ENCODE measurements at places on chromosomes 6 and 20.

DNA sequence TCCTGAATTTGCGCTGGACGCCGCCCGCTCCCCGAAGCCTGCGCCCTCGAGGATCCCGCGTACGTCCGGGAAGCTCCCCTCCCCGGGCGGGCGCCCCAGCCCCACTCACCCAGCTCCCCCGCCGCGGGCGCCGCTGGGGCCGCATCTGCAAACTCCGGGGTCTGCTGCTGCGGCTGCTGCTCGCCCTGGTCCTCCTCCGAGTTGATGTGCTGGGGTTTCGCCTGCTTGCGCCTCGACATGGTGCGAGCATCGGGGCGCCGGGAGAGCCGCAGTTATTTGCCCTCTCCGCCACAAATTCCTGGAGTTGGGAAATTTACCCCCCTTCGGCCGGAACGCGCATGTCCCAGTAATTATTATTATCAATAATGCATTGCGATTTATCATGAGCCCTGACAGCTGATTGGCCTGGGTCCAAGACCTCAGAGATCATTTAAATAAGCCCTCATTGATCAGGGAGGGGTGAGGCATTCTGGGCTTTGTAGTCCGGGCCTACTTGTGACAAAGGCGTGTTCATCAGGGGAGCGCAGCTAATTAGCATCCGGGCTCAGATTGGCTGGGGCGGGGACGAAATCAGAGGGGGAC, at the start of gene SALL4:
Gene SALL4, minus strand, starts transcription at position 352 of the 582 bp plus-strand sequence. Its CDS starts 113 bp downstream, at position 239.
- no peak for DNase-seq

- DNase-seq, result no peak
Observed at GRCh38 chr6:143127941-143128680, 67.4 kb downstream of the AIG1 start.

GRCh38 chr20:17491041-17491440, 40.1 kb downstream of the BFSP1 start:
- no peak for DNase-seq

DNA sequence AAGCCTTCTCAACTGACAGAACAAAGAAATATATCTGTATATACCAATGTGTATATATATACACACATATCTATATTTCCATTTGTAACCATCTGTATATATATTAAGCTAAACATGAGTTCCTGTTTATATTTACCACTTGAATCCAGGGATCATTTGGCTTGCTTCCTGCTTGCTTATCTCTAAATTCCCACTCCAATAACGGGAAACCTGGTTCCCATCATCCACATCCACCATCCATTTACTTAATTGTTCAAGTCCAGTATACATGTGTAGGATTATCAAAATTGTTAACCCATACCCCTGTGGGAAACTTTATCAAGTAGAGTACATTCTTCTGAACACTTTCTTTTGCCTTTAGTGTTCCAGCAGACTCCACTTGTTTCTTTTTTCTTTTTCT, 12.5 kb upstream of the SOX12 start:
- no peak for DNase-seq

GRCh38 chr6:2110504-2110903, 134.9 kb downstream of the GMDS start:
- no peak for DNase-seq

DNA sequence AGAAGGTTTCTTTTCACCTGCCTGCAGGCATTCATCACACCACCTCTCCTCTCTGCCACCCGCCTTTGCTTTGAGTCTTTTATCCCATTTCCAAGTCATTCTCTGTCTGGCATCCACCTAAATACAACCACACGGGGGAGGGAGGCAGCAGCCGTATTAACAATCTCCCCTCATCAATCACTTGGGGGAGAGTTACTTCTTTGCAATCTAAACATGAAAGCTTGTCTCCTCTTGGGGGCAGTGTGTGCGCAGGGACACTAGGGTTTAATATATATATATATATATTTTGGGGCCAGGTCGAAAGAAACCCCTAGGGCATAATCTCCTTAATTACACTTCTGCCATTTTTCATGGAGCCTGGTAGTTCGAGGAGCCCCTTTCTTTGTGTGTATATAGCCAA, 214.5 kb downstream of the TSHZ2 start:
- no peak for DNase-seq

GRCh38 chr6:13140980-13141379, 187.4 kb downstream of the TBC1D7 start:
- DNase-seq, result no peak

GRCh38 chr6:6927521-6928361, 180.0 kb upstream of the RREB1 start:
- no peak for DNase-seq

GRCh38 chr6:132643547-132643946, 15.4 kb downstream of the TAAR1 start:
- no peak for DNase-seq

DNA sequence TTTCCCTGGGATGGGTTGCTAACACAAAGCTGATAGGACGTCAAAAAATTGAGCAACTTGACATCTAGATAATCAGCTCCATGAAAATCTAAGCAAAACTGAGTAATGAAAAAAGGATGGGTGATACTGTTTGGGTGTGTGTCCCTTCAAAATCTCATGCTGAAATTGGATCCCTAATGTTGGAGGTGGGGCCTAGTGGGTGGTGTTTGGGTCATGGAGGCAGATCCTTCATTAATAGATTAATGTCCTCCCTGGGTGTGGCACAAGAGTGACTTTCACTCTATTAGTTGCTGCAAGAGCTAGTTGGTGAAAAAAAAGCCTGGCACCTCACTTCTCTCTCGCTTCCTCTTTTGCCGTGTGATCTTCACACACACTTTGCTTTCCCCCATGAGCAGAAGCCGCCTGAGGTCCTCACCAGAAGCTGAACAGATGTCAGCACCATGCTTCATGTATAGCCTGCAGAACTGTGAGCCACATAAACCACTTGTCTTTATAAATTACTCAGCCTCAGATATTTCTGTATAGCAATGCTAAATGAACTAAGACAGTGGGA, 160.9 kb downstream of the FRK start:
- DNase-seq, result no peak

DNA sequence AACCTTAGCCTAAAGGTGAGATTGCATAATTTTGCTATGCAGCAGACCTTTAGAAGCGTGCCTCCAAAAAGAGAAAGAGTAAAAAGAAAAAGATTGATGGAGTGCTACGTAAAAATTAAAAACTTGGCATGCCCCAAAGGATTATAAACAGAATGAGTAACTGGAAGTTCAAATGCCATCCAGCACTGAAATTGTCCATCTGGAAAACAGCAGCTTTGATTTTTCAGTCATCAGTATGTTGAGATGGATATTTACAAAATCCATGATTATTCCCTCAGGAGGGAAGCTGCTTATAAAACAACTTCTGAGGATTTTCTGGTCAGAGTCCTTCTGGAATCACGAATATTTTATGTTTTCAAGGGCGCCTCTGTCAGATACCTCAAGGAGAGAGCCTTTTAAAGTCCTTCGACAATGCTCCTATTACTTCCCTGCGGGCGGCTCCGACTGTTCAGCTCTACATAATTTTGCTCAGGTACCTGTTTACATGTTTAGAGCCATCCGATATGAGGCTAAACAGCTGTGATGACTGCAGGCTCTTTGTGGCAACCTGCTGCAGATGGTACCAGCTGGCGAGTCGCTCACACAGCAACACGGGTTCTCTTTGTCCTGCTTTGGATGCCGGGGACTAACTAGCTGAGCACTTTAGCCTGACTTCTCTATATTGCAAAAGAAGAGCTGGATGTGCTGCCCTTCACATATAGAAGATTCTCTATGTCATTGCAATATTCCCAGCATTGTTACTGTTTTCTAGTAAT, 83.3 kb downstream of the RCAN2 start:
- no peak for DNase-seq

- no peak for DNase-seq
Observed at GRCh38 chr6:68159433-68159832, 475.6 kb upstream of the ADGRB3 start.

- DNase-seq, result no peak
Observed at GRCh38 chr6:63844287-63844686, 208.7 kb downstream of the PHF3 start.

GRCh38 chr6:13523826-13524622, 36.6 kb upstream of the GFOD1 start:
- no peak for DNase-seq

DNA sequence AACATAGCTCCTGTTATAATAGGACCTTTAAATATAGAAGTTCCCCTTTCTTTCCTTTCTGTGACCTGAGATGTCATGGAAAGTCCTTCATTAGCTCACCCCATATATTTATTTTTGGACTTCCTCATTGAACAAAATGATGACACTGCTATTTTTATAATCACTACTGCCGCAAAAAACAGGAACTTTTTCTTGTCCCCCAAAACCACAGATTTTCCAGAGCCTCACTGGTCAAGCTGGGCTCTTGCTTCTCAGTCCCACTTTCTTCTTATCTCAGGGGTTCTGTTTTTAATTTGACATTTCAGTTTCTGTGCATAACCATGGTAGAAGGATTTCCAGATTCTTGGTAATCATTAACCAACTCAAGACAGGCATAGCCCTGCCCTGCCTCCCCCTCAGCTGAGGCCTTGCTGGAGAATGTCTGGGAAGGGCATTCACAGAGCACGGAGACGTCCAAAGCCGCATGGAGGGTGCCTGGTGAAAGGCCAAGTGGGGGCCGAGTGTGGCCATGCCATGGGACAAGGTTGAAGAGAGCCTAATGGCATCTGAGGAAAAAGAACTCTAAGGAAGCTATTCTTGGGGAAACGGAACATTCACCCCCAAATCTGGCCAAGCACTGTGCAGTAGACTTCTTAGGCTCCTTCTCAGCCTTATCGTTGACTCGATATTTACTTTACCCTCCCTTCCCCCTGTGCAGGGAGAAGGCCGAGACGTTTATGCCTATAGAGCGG, 73.7 kb downstream of the EDN1 start:
- DNase-seq, result no peak

DNA sequence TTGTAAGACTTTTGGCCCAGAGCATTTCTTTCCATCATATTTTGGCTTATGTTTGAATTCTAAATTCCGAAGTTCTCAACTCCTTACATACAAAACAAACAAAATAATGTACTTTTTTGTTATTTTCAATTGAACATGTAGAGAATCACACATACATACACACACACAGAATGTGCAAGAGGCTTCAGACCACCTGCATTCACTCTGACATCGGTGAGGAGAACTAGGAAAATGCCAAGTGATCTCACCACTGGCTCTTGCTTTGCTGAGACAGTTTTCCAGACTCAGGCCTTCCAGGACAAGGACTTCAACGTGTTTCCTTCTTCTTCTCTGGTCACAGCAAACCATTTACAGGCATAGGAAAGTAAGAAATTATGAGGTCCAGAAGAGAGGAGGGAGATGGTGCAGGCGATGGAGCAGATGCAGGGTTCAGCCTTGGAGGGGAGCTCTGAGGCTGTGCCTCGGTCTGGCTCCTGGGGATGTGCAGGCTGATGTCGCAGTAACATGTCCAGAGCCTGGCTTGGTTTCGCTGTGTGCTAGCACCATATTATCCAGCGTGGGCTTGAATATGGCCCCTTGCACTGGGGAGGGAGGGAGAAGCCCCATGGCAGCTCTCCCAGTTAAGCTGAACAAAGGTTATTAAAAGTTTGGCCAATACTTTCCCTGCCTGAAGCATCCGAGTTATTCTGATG, 93.4 kb downstream of the DACT2 start:
- no peak for DNase-seq

GRCh38 chr6:65707126-65707826, at the start of gene EYS:
Gene EYS (minus strand): TSS chr6:65707226. CDS start chr6:65495410, 211,816 bp downstream.
- DNase-seq, result no peak

GRCh38 chr6:113481910-113482309, 375.2 kb upstream of the MARCKS start:
- DNase-seq, result no peak

DNA sequence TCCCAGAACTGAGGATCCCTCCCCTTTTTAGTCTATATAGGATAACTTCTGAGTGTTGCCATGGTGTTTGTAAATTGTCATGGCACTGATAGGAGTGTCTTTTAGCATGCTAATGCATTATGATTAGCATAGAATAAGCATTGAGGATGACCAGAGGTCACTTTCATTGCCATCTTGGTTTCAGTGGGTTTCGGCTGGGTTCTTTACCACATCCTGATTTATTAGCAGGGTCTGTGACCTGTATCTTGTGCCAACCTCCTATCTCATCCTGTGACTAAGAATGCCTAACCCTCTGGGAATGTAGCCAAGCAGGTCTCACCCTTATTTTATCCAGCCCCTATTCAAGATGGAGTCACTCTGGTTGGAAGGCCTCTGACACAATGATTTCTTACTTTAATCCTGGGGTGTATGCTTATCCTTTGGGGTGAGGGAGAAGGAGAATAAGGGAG, 19.6 kb downstream of the WFDC2 start:
- no peak for DNase-seq

GRCh38 chr20:54151075-54151439, 22.7 kb downstream of the CYP24A1 start:
- DNase-seq, result no peak

DNA sequence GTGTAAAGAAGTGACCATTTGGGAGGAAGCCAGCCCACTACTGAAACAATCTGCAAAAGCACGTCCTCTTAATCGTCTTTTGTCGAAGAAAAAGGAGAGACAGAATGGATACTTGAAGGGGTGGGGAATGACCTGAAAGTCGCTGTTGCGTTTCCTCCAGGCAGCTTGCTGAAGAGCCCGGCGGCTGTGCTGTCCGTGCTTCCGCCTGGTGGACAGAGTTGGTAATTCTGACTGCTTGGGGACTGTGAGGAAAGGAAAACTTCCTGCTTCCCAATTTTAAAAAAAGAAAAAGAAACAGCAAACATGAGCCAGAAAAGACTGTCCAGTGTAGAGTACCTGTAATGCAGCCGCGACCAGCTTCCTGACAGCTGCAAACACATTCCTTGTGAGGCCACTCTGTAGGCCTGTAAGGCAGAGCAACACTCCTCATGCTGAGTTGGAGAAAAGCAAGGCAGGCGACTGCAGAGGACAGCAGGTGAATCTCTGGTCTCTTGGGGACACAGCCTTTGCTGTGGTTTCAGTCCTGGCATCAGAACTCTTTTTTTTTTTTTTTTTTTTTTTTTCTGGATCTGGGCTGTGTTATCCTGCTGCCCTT, 251.1 kb upstream of the TBX18 start:
- DNase-seq, result no peak

GRCh38 chr6:33426590-33427511, 7.0 kb downstream of the SYNGAP1 start:
- DNase-seq, result peak; percentile 37

GRCh38 chr20:59428006-59428405, 127.6 kb downstream of the EDN3 start:
- DNase-seq, result no peak

- no peak for DNase-seq
Observed at GRCh38 chr6:90229331-90230010, 67.2 kb downstream of the BACH2 start.

- DNase-seq, result no peak
Observed at GRCh38 chr20:32510120-32510600, 75.0 kb downstream of the NOL4L start.

DNA sequence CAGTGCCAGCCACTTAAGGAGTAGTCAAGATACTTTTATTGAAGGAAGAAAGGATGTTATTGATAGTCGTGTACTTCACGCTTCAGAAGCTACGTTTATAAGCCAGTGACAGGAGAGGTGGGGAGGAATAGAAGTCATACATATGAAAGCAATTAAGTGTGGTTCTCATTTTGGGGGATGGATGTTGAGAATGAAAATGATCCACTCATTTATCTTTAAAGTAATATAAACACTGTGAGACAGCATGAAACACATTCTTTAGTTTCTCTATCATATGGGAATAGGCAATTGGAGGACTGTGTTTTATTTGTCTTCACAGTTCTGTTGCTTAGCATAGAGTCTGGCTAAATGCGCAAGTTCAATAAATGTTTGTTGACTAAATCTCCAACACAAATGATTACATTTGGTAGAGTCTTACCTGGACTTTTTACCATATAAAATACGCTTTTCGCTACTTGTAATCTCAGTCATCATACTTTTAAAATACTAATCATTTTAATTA, 35.2 kb downstream of the AK9 start:
- DNase-seq, result no peak

- no peak for DNase-seq
Observed at GRCh38 chr6:54244430-54244829, 63.8 kb upstream of the TINAG start.

Data from CD4-positive, alpha-beta T cell treated with Interleukin-6 at 100 ng/mL for 8 hours (primary cell).